ENCODE measurements at places on chromosomes 12 and 14.

- no peak for DNase-seq
These were observed 10.2 kb downstream of the HEATR5A start for GRCh38 chr14:31410048-31410650.

- no peak for DNase-seq
These were observed 978.1 kb downstream of the GALC start for GRCh38 chr14:87014856-87015255.

GRCh38 chr12:93387780-93388179 is 10.1 kb downstream of the NUDT4 start:
- no peak for DNase-seq

DNA sequence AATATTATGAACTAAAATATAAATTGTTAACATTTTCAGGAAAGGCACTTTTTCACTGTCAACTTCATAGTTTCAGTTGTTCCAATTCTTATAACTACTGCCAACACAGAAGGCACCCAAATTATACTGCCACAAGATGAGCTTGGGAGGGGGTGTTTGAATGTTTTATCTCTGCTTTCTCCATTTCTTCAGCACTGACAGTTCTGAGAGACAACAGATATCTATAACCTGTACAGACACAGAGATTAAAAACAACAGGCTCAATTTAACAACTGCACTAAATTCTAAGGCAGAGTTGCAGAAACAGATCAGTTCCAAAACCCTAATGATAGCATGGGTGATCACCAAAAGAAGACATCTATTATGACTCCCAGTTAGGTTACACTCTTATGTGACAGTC is 12.8 kb downstream of the SCAF11 start:
- DNase-seq = no peak

- DNase-seq = no peak
These were observed 13.6 kb upstream of the DHRS7 start for GRCh38 chr14:60178820-60179219.
